Lower leg skin (tissue), 4 donors: ENCODE measurements at places on chromosomes 1 and 21. TPM values are rescaled to one million over a fixed set of nuclear protein-coding genes. Genes with fewer than 3 reads are reported as not detected.

DNA sequence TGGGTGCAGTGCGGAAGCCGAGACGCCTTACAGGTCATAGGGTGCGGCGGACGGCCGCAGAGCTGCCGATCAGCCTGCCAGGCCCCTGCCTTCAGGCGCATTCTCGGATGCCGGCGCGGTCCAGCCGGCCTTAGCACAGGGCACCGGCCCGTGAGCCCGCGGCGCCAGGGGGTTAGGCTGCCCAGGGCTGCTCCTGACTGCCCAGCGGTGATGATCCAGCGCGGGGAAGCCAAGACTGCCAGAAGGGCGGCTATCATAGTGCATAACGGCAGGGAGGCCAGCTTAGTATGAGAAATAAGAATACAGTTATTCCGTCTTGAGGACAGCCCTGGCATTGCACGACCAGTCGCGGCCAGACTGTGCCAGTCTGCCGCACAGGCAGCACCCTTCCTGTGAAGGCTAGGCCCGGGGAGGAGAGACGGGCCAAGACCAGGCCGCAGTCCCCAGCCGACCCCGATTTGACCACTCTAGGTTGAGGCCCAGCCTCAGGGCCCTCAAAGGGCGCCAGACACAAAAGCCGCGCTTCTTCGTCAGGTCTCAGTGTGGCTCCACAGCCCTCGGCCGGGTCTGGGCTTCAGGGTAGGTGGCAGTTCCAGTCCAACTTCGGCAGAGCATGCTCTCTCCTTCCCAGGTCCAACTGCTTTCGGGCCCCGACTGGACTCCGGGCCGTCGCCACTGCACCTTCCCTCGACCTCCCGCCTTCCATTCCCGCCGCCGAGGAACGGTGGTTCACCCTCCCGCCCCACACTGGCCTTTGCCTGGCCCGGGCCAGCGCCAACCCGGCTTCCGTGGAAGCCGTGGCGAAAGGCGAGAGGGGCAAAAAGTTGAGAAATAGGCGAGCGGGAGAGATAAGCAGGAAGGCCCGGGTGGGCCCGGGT is 829 bp downstream of the ALX3 start:
- no peak for DNase-seq

DNA sequence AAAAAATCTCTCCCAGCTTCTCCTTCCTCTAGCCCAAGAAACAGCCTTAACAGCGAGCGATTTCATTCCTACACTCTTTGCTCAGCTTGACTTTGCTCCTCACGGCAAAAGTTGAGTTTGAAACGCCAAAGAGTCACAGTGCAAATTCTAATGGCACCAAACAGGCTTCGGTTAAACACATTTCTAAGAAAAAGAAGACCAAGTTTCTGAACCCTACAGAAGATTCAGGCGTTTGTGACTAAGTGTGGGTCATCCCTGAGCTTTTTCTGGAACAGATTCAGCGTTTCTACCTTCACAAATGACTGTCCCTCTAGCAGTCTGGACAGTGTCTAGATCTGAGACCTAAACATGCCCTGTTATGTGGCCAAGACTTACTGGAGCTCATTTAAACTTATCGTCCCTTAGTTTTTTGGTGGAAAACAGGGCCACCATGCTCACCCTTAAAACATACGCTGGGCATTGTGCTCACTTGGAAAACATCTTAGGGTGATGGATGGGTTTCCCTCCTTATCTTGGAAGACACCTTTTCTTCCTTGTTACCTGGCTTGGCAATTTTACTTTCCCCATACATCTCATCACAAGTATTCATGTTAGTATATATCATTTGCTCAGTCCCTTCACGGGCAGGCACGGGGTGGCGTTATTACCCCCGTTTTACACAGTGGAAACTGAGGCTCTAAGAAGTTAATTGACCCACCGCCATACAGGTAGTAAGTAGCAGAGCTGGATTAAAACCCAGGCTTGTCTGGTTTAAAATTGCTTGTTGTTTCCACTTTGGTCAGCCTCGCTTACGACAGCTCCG is 1.0 kb downstream of the C1orf198 start:
- DNase-seq: no peak

GRCh38 chr1:187928696-187929095 is 1099.9 kb downstream of the PLA2G4A start:
- DNase-seq: no peak

GRCh38 chr1:56501888-56502287 is 77.5 kb downstream of the PLPP3 start:
- no peak for DNase-seq

DNA sequence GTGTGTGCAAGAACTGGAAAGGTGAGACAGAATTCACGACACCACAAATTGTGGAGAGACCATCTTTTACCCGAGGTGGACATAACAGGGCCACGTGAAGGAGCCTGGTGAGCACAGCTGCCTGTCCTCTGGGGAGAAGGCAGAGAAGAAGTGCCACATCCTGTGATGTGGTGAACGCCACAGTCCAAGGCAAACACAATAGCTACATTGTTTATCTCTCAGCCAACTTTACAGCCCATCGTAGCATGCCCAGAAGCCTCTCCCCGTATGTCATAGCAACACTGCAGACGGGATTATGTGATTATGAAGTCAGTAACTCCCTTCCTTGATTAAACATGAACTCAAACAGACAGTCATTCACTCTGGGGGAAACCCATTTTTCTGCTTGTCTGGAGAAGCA is 612.2 kb downstream of the SMYD3 start:
- DNase-seq: no peak

- DNase-seq: no peak
Observed at GRCh38 chr1:92864131-92864530, 32.3 kb downstream of the RPL5 start.

GRCh38 chr1:221715321-221716169 is 26.3 kb downstream of the DUSP10 start:
- DNase-seq: no peak

Gene FLAD1
- total RNA-seq: 45.3 TPM
